ENCODE measurements at places on chromosomes 16 and 17. TPM values are rescaled to one million over a fixed set of nuclear protein-coding genes. Genes with fewer than 3 reads are reported as not detected.

IL17C gene
- not detected for total RNA-seq

SCN4A gene
- 32.9 TPM for total RNA-seq

SDK2 gene
- total RNA-seq: 11.0 TPM

KRTAP4-5 gene
- total RNA-seq: not detected

KRTAP9-8 gene
- total RNA-seq: not detected

CRYBA1 gene
- not detected for total RNA-seq

SLC5A10 gene
- not detected for total RNA-seq

ABI3 gene
- total RNA-seq: 1.0 TPM

SLC47A1 gene
- 0.52 TPM for total RNA-seq

CCL3 gene
- total RNA-seq: 7.3 TPM

TEX19 gene
- total RNA-seq: 0.52 TPM

HOXB1 gene
- total RNA-seq: not detected

FLOT2 gene
- 25.6 TPM for total RNA-seq

TSPAN10 gene
- 0.52 TPM for total RNA-seq

KRTAP3-2 gene
- not detected for total RNA-seq
